Kidney (tissue), 22 donors: ENCODE measurements at places on chromosomes 11 and 22. TPM values are rescaled to one million over a fixed set of nuclear protein-coding genes. Genes with fewer than 3 reads are reported as not detected.

DNA sequence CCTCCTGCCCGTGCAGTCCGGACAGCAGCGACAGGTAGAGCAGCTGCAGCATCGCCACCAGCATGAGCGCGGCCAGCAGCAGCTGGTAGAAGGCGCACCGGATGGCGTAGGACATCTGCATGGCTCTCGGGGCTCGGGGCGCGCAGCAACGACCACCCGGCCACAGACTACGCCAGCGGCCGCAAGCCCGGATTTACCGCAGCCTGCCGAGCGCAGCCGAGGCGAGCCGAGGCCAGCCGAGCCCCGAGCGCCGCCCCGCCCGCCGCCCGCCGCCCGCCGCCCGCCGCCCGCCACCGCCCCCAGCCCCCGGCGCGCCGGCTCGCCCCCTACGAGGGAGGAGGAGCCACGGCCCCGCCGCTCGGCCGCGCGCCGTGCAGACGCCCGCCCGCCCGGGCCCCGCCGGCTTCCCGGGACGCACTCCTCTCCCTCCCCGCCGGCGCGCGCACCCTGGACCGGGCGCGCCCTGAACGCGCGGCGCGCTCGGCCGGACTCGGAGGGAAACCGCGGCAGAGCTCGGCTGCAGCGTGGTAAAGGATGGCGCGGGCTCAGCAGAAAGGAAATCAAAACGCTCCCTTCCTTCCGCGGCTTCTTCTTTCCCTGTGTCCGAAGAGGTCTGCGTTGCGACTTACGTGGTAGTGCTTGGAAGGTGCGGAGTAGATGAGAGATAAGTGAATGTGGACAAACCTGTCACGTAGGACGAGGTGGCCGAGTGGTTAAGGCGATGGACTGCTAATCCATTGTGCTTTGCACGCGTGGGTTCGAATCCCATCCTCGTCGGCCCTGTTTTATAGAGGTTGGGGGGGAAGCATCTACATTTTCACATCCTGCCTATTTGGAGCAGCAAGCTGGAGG is at the start of gene B4GAT1:
Gene B4GAT1 (minus strand): TSS at position 205 of the 852 bp plus-strand sequence. CDS start 84 bp downstream, at position 121.
- no peaks in the 10 kb centered on the region for H3K27me3 ChIP-seq
- peak within 1 kb of the TSS; percentile 89 for H3K27ac ChIP-seq
- H3K4me1 ChIP-seq: peaks cover 27% of the 10 kb centered on the region
- no peaks in the 10 kb centered on the region for H3K36me3 ChIP-seq
- peak within 1 kb of the TSS; percentile 95 for H3K4me3 ChIP-seq

- H3K36me3 ChIP-seq: no peaks in the 10 kb centered on the region
- H3K4me1 ChIP-seq: peaks cover 6% of the 10 kb centered on the region
- DNase-seq: peak; percentile 25
Measured at GRCh38 chr11:17531636-17532113, 12.5 kb downstream of the USH1C start.

The BEST1 gene
- total RNA-seq: 7.1 TPM

DNA sequence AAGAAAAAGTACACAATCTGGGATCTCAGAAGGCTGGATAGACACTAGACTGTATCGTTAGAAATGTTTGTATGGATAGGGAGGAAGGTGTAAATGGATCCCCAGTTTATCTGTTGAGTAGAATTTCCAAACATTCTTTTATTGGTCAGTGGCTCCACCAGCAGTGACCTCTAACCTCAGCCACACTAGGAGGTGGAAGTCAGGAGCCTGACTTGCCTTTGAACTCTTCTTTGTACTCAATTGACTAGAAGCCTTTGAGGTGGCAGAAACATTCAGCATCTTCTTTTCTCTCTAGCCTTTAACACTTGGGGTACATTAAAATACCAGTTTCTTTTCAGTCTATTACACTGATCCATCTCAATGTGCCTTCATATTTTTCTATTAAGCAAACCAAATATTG is 39.1 kb downstream of the EXT2 start:
- peaks cover 6% of the 10 kb centered on the region for H3K36me3 ChIP-seq
- no peaks in the 10 kb centered on the region for H3K27me3 ChIP-seq
- H3K4me1 ChIP-seq: peaks cover 8% of the 10 kb centered on the region
- DNase-seq: no peak
- no peak overlapping the region for H3K4me3 ChIP-seq
- no peak overlapping the region for H3K27ac ChIP-seq

- no peaks in the 10 kb centered on the region for H3K27me3 ChIP-seq
- H3K4me3 ChIP-seq: no peak overlapping the region
- peaks cover 12% of the 10 kb centered on the region for H3K36me3 ChIP-seq
- DNase-seq: peak; percentile 77
Measured at GRCh38 chr22:50209893-50210292, 9.1 kb downstream of the SELENOO start.

DNA sequence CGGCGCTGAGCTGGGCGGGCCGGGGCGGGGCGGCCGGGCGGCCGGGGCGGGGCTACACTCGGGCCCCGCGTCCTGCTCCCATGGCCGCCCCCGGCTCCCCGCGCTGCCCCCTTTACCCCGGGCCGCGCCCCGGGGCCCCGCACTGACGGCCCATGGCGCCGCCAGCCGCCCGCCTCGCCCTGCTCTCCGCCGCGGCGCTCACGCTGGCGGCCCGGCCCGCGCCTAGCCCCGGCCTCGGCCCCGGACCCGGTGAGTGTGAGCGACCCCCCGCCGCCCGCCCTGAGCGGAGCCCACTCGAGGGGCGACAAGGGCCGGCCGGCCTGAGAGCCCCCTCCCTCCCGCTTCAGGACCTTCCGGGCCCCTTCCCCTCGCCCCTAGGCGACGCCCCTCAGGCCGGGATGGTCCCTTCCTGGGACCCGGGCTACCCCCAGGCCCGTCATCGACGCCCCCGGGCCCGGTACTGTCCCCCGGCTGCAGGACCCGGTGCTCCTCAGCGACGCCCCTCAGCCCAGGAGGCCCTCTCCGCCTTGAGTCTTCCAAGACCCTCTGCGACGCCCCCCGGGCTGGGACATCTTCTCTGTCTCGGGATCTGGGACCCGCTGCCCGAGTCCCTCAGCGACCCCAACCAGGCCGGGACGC is at the start of gene KREMEN1:
Gene KREMEN1 (plus strand): TSS at position 57 of the 639 bp plus-strand sequence. CDS start 96 bp downstream, at position 153.
- no peaks in the 10 kb centered on the region for H3K27me3 ChIP-seq
- peak within 1 kb of the TSS; percentile 69 for H3K4me3 ChIP-seq
- H3K27ac ChIP-seq: peak within 1 kb of the TSS; percentile 51
